Tibial artery (tissue), 4 donors: ENCODE measurements at places on chromosomes 5 and 9.

- DNase-seq: no peak
Measured at GRCh38 chr9:10706788-10707187, 94.0 kb upstream of the PTPRD start.

GRCh38 chr5:107468276-107468675 is 202.5 kb downstream of the EFNA5 start:
- DNase-seq: no peak

GRCh38 chr9:97046228-97046627 is 7.3 kb upstream of the CTSV start:
- no peak for DNase-seq

DNA sequence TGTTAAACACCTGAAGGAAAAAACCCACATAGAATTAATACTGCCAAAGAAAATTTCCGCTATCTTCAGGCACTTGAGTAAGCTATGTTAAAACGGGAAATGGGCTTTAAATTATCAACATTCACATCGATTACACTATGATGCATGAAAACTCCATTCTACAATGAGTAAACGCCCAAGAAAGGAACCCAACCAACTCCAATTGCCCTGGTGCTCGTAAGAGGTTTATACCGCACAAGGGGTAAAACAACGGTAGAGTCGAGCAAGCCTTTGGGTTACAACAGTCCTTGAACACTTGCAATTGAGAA is 1.0 kb downstream of the AGTPBP1 start:
- no peak for DNase-seq

DNA sequence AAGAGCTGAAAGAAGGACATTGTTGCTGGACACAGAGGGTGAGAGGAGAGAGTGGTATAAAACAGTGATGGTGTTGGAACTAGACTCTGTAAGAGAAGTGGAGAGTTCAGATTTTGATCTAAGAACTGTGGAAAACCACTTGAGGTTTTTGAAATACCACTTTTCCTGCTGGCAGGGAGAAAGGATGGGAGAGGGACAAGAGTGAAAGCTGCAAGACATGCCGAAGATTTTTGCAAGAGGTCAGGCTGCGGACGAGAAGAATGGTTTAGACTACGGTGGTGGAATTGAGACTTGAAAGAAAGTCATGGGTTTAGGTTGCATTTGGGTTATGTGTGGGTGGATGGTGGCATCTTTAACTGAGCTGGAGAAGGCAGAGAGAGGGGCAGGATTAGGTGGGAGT is 202.2 kb upstream of the RPS23 start:
- DNase-seq: no peak

- peak; percentile 44 for DNase-seq
Measured at GRCh38 chr5:180595381-180596114, 4.2 kb upstream of the SCGB3A1 start.

DNA sequence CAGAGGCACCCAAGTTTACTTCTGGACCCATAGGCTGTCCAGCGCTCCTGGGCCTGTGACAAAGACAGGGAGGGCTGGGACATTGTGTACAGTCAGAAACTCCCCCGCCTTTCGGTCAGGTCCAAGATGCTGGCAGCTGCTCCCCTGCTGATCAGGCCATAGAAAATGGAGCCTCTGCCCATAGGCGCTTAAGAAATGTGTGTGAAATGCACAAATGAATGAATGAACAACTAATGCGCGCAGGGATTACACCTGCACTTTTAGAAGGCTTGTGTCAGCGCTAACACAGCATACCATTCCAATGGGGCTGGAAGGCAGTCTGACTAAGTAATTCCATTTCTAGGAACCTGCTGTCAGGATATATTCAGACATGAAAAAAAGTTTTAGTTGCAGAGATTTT is 16.3 kb downstream of the PTPN3 start:
- DNase-seq: no peak

DNA sequence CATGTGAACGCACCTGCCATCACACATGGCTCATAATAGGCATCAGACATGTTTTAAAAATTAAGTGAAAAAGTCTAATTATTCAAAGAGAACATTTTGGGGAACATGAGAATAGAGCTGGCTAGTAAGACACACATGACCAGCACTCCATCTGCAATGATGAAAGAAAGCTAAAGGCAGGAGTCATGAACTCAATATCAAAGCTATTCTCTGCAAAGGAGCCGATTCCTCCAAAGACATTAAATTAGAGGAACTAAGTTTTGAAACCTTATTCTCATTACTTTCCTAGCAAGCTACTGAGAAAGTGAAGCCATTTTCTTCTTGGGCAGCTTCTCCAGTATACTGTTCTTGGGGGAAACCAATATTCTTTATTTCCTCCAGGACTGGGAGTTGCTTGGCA is 172.0 kb downstream of the CRB2 start:
- DNase-seq: no peak

DNA sequence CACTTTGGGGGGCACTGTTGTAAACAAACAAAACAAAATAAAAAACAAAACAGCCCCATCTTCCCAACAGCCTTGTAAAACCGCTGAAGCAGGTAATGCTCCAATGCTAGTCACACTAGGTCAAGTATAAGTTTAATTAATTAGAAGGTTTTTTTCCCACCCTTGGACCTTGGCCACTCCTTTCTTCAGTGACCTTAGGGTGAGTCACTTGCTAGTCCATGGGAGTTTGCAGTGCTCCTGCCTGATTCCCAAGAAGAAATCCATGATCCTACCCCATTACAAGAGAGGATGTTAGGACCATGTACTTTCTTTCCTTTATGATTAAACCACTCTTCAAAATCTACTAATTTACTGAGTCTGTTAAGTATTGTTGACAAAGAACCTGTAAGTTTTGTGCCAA is 192.2 kb upstream of the CDKN2B start:
- DNase-seq: no peak

GRCh38 chr9:100600521-100601079 is 22.7 kb downstream of the CAVIN4 start:
- DNase-seq: no peak

- no peak for DNase-seq
Measured at GRCh38 chr5:39422728-39423285, 2.0 kb downstream of the DAB2 start.

DNA sequence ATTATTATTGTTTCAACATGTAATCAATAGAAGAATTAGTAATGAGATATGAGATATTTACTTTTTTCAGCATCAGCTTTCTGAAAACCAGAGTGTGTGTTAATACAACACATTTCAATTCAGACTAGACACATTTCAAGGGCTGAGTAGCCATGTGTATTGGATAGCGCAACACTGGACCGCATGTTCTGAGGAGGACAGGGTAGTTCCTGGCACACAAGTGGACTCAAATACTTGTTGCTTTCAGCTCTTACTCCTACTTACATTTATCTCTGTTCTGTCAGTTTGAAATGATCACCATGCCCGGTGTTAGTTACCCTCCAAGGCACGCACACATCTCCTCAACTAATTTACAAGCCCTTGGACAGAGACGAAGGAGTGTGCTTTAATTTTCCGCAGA is 126.6 kb downstream of the SLC24A2 start:
- DNase-seq: no peak

DNA sequence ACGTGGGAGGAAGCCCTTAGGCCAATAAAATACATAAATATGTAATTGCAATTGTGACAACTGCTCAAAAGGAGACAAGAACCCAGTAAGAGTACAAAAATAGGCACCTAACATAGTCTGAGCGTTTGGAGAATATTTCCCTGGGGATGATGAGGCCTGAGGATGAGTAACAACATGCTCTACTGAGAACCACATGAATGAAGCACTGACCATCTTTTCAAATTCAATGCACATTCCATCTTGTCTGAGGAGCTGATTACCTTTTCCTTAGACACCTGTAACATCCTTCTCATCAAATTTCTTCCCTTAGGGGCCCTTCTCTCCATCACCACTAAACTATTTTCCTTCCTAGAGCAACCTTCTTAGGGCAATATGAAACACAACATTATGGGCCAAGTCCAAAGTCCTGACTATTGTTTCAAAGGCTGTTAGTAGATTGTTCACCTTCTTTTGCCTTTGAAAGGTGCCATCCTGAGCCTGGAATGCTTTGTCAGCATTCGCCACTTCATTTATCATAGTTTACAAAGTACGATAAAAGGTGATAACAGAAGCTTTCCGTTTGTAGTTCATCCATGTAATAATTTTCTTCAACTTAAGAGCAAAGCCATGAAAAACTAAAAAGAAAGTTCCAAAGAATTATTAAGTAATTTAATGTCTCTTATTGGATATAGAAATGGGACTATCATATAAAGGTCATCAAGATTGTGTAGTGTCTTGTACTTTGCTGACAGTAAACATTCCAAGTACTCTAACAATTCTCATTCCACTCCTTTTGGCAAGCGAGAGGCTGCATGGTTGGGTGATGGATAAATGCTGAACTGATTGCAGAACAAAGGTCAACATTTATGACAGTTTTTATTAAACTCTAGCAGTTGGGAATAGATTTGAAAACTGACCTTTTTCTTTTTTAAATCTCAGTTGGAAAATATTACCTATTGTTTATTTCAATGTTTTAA is 471.3 kb downstream of the PDE4D start:
- no peak for DNase-seq

DNA sequence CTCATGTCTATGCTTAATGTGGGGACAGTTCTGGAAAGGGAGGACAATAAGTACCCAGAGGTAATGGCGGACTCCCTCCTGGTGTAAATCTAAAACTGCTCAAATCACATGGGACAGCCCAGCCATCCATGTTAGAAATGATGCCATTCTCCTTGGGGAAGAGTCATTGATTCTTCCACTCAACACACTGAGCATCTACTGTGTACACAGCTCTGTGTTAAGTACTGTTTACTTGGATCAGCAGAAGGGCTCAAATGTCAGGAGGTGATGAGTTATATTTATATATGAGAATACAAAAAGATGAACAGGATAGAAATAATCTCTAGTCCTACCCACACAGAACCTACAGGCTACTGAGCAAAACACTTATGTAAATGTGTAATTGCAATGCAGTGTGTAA is 31.8 kb upstream of the NANS start:
- no peak for DNase-seq

GRCh38 chr5:87845734-87846133 is 422.9 kb downstream of the TMEM161B start:
- DNase-seq: no peak

- no peak for DNase-seq
Measured at GRCh38 chr9:113436728-113437515, 26.4 kb downstream of the C9orf43 start.

DNA sequence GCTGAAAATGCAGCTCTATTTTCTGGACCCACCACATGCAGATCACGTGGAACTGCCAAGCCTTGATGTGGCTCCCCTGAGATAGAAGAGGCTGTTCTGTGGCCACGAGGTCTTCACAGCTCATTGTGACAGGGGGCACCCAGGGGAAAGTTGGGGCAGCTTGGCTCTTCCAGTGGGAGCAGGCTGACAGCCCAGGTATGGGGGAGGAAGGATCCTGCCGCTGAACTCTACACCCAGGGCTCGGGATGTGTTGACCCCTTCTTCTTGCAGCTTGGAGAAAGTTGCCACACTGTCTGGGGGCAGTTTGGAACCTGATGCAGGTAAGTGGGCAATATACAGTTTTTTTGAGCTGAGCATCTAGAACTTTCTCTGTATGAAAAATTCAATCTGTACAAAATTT is 133.6 kb upstream of the PITX1 start:
- DNase-seq: no peak

GRCh38 chr9:135307300-135307699 is 172.3 kb upstream of the PPP1R26 start:
- no peak for DNase-seq

GRCh38 chr5:108661024-108661423 is 86.7 kb upstream of the FER start:
- DNase-seq: no peak
